ENCODE measurements at places on chromosomes 1 and 21. TPM values are rescaled to one million over a fixed set of nuclear protein-coding genes. Genes with fewer than 3 reads are reported as not detected.

CFAP57 gene
- polyA plus RNA-seq = not detected

- no peak overlapping the region for H3K4me3 ChIP-seq
- no peaks in the 10 kb centered on the region for H3K4me1 ChIP-seq
- no peak for DNase-seq
- no peak overlapping the region for H3K27ac ChIP-seq
- H3K27me3 ChIP-seq = peaks cover 4% of the 10 kb centered on the region
Measured at GRCh38 chr1:143651350-143651992, 320.3 kb downstream of the FAM72C start.

DNA sequence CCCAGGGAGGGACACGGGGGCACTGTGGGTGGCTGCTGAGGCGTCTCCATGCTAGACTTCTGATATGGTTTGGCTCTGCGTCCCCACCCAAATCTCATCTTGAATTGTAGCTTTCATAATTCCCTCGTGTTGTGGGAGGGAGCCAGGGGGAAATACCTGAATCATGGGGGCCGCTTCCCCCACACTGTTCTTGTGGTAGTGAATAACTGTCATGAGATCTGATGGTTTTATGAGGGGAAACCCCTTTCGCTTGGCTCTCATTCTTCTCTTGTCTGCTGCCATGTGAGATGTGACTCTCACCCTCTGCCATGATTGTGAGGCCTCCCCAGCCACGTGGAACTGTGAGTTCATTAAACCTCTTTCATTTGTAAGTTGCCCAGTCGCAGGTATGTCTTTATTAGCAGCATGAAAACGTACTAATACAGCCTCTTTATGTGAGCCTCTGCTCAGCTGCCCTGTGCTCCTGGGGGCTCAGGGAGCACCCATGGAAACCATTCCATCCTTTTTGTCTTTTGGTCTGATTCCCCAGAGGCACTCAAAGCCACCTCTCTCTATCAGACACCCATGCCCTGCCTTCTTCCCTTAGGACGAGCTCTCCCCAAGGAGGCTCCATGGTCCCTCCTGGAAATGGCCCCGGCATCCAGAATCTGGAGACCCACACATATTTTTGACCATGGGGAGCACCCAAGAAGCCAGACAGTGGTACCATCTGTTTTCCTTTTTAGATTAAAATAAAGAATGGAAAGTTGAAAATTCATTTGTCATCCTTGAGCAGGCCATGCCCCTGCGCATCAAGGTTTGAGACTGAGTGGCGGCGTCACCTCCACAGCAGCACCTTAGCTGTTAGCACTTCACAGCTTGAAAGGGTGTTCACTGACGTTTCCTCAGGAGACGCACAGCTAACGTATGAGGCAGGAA lies 65.9 kb upstream of the FAM20B start:
- DNase-seq = no peak
- H3K36me3 ChIP-seq = no peaks in the 10 kb centered on the region
- H3K4me3 ChIP-seq = no peak overlapping the region
- no peak overlapping the region for H3K27ac ChIP-seq
- no peaks in the 10 kb centered on the region for H3K4me1 ChIP-seq
- no peaks in the 10 kb centered on the region for H3K27me3 ChIP-seq

- DNase-seq = no peak
- H3K27ac ChIP-seq = no peak overlapping the region
- H3K4me3 ChIP-seq = no peak overlapping the region
- H3K27me3 ChIP-seq = no peaks in the 10 kb centered on the region
- no peaks in the 10 kb centered on the region for H3K4me1 ChIP-seq
- peaks cover 88% of the 10 kb centered on the region for H3K36me3 ChIP-seq
Measured at GRCh38 chr1:205794011-205794730, 18.8 kb downstream of the SLC41A1 start.

GRCh38 chr21:45590246-45590725 lies 48.0 kb upstream of the SLC19A1 start:
- H3K27ac ChIP-seq = peak overlapping the region; percentile 58
- no peaks in the 10 kb centered on the region for H3K36me3 ChIP-seq
- H3K27me3 ChIP-seq = peaks cover 15% of the 10 kb centered on the region
- DNase-seq = peak; percentile 74
- no peak overlapping the region for H3K4me3 ChIP-seq

DNA sequence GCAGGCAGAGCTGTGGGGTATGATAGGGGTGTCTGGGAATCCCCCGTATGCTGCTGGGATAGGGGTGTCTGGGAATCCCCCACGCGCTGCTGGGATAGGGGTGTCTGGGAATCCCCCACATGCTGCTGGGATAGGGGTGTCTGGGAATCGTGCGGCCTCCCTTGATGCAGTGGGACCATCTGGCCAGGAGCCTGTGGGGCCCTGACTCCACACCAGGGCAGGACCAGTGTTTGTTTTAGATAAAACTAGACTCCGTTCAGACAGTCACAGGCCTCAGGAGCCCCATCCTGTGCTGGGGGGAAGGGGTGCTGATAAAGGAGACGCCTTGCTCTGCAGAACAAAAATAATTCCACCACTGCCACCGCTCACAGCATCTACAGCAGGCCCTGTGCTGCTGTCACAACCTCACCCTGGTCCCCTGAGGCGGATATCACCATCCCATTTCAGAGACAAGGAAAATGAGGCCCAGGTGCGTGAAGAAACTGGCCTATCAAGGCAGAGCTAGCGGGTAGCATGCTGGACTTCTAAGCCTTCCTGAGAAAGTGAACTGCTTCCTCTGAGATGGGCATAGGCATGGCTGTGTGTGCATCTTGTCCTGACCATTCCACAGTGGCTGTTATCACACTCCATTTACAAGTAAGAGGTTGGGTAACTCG lies 24.0 kb downstream of the ECE1 start:
- H3K4me1 ChIP-seq = peaks cover 11% of the 10 kb centered on the region
- H3K36me3 ChIP-seq = peaks cover 81% of the 10 kb centered on the region
- H3K27me3 ChIP-seq = no peaks in the 10 kb centered on the region
- DNase-seq = no peak
- no peak overlapping the region for H3K4me3 ChIP-seq
- no peak overlapping the region for H3K27ac ChIP-seq

FAM151A gene
- polyA plus RNA-seq = not detected

DNA sequence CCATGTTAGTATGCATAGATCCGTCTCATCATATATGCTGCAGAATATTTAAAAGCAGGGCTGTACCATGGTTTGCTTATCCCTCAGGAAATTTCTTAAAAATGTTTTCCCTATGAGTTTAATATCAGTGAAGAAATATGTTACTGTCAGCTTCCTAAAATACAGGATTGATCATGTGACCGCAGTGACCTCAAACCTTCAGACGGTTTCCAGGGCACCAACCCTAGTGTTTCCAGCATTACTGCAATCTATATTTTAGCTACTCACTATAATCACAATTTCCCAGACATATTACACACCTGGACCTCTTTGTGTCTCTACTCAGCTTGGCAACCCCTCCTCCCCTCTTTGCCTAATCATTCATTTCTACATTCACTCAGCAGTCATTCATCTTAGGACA lies 7.7 kb upstream of the SDHB start:
- H3K27me3 ChIP-seq = no peaks in the 10 kb centered on the region
- no peaks in the 10 kb centered on the region for H3K36me3 ChIP-seq
- H3K4me1 ChIP-seq = no peaks in the 10 kb centered on the region
- no peak overlapping the region for H3K27ac ChIP-seq
- H3K4me3 ChIP-seq = no peak overlapping the region

DNA sequence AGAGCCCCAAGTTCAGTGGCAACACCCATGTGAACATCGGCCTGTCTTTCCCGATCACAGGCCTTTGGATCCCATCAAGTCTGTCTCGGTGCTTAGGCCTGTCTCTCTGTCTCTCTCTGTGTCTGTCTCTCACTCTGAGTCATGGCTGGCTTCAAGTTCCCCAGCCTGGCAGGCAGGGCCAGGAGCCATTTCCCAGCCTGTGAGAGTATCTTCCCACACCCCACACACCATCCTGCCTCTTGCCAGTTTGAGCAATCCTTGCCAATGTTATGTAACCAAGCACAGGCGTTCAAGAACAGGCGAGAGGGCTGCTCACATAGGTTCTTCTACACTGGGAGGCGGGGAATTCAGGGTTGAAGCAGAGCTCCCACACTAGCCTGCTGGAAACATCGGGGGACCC lies 70.0 kb upstream of the TMEM51 start:
- no peaks in the 10 kb centered on the region for H3K4me1 ChIP-seq
- no peak for DNase-seq
- no peak overlapping the region for H3K27ac ChIP-seq
- H3K36me3 ChIP-seq = no peaks in the 10 kb centered on the region
- no peak overlapping the region for H3K4me3 ChIP-seq

Measured in CD4-positive, CD25-positive, alpha-beta regulatory T cell (primary cell).